ENCODE measurements at places on chromosomes 6 and 20. TPM values are rescaled to one million over a fixed set of nuclear protein-coding genes. Genes with fewer than 3 reads are reported as not detected.

The HSPA1L gene
- total RNA-seq = 1.1 TPM

The BPIFA1 gene
- 24.0 TPM for total RNA-seq

The WFDC10B gene
- total RNA-seq = not detected

The FAM83C gene
- 1.7 TPM for total RNA-seq

The USP49 gene
- 3.6 TPM for total RNA-seq

The PDE7B gene
- 0.14 TPM for total RNA-seq

The EIF6 gene
- total RNA-seq = 276 TPM

The NT5E gene
- 23.8 TPM for total RNA-seq

The SIRPB2 gene
- 0.21 TPM for total RNA-seq

The TRAPPC3L gene
- not detected for total RNA-seq

The TFAP2D gene
- not detected for total RNA-seq

The RNGTT gene
- 24.6 TPM for total RNA-seq

The CLVS2 gene
- total RNA-seq = not detected

The LAMA2 gene
- total RNA-seq = 0.68 TPM

The DSN1 gene
- total RNA-seq = 4.3 TPM

The SAMD3 gene
- total RNA-seq = not detected

The HSPA12B gene
- total RNA-seq = not detected

The WFDC5 gene
- total RNA-seq = 0.64 TPM

The CTCFL gene
- total RNA-seq = not detected

The IPCEF1 gene
- total RNA-seq = 1.00 TPM

The NKAIN4 gene
- total RNA-seq = 2.7 TPM

The CASS4 gene
- 0.64 TPM for total RNA-seq

The PAK5 gene
- not detected for total RNA-seq

The TULP4 gene
- 178 TPM for total RNA-seq

The ZC2HC1B gene
- total RNA-seq = not detected

The FOXP4 gene
- 3.1 TPM for total RNA-seq

The COL11A2 gene
- total RNA-seq = under 0.01 TPM

The ENPP5 gene
- total RNA-seq = 0.34 TPM

Data from nasal cavity respiratory epithelium epithelial cell of viscerocranial mucosa (primary cell).